ENCODE measurements at places on chromosomes 16 and 17. TPM values are rescaled to one million over a fixed set of nuclear protein-coding genes. Genes with fewer than 3 reads are reported as not detected.
A peak's percentile ranks its signal among the peaks of the same experiment; 100 is the strongest.

DNA sequence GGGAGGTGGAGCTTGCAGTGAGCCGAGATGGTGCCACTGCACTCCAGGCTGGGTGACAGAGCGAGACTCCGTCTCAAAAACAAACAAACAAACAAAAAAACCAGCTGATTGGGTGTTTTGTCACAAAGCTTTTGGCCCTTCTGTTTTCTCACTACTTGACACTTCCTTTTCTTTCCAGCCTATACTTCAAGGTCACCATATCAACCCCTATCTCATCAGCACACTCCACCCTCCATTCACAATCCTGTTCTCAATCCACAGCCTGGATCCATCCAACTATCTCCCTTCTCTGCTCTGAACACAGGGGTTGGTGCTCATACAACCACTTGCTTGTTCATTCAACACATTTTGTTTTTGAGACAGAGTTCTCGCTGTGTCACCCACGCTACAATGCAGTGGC is 6.6 kb upstream of the MED11 start:
- no peak for DNase-seq

DNA sequence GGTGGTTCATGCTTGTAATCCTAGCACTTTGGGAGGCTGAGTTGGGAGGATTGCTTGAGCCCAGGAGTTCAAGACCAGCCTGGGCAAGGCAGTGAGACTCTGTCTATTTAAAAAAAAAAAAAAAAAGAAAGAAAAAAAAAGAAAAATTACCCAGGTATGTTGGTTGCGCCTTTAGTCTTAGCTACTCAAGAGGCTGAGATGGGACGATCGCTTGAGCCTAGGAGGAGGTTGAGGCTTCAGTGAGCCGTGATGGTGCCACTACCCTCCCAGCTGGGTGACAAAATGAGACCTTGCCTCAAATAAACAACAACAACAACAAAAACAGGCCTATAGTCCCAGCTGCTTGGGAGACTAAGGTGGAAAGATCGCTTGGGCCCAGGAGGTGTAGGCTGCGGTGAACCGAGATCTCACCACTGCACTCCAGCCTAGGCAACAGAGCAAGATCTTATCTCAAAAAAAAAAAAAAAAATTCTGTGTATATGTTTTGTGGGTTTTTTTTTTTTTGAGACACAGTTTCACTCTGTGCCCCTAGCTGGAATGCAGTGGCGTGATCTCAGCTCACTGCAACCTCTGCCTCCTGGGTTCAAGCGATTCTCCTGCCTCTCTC is 12.5 kb upstream of the ANKRD40CL start:
- no peak for DNase-seq

Gene PRAC2
- not detected for total RNA-seq

GRCh38 chr16:15653227-15653626 is 3.2 kb downstream of the NDE1 start:
- peak; percentile 75 for DNase-seq
